ENCODE measurements at places on chromosomes 13 and 19.

DNA sequence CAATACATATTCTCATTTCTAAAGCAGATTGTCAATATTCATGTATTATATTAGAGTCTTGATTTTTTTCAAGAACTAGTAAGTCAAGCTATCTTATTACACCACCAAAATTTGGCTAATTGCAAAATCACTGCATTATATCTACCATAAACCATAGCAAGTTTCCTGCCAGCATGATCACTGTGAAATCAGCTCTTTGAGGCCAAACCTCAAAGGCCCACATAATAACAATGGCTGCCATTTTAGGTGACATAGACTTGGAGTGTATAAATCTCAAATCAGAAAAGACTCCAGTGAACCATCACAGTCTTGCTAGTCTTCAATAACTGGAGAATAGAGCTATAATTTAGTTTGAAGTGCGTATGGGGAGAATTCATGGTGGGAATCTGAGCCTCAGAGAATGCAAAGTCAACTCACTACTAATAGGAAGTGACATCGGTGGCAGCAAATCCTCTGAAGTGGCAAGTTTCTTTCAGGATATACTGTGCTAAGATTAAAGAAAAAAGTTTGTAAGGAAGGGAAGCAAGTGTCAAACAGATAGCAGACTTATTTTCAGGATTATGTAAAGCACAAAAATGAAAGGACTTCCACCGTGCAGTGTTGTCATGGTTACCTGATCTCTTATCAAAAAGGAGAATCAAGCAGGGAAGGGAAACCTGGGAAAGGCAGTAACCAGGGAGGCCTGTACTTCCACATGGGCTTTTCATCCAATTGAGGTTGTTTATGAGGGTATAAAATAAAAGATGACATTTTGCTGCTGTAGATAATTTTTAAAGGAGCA is 117.4 kb upstream of the FNDC3A start:
- DNase-seq = no peak

GRCh38 chr19:13068085-13068846 is 34.4 kb downstream of the LYL1 start:
- DNase-seq = no peak

DNA sequence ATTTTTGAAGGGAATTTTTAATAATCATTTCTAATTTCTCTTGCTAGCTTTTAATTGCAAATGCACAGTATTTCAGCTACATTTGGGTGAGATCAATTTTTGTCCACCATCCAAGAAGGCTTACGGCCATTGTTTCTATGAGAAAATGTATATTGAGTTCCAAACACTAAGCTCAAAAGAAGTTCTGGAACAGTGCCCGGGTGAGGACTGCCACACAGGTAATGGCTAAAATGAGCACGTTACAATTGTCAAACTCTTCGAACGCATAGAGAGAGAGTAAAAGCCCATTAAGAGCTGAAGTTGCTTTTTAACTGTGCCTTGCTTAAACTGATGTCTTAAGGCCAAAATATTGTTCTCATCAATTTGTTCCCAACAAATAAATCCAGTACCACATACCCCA is 755.0 kb downstream of the DIAPH3 start:
- no peak for DNase-seq

GRCh38 chr13:29681864-29682263 is 86.4 kb upstream of the SLC7A1 start:
- DNase-seq = no peak

GRCh38 chr19:43586346-43586745 is 9.6 kb downstream of the IRGQ start:
- DNase-seq = no peak

DNA sequence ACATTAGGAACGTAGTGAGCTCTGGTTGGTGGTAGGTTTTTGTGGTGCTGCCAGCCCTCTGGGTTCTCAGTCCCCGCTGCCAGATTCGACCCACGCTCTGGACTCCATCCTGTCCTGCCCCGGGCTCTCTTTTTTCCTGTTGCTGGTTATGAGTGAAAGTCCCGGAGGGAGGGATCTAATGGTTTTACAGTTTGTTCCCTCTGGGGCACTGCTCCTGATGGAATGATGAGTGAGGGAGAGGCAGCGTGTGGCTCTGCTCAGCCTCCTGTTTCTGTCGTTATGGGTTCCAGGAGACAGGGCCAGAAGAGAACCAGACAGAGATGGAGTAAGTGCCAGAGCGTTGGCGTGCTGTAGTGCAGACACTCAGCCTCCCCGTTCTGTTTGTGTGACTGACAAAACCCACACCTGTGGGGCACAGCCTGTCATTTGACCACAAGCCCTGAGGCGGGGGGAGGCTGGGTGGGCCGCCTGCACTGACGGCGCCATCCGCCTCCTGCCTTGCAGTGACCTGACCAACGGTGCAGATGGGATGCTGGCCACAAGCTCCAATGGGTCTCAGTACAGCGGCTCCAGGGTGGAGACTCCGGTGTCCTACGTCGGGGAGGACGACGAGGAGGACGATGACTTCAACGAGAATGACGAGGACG is 18.3 kb downstream of the ATP4B start:
- no peak for DNase-seq

DNA sequence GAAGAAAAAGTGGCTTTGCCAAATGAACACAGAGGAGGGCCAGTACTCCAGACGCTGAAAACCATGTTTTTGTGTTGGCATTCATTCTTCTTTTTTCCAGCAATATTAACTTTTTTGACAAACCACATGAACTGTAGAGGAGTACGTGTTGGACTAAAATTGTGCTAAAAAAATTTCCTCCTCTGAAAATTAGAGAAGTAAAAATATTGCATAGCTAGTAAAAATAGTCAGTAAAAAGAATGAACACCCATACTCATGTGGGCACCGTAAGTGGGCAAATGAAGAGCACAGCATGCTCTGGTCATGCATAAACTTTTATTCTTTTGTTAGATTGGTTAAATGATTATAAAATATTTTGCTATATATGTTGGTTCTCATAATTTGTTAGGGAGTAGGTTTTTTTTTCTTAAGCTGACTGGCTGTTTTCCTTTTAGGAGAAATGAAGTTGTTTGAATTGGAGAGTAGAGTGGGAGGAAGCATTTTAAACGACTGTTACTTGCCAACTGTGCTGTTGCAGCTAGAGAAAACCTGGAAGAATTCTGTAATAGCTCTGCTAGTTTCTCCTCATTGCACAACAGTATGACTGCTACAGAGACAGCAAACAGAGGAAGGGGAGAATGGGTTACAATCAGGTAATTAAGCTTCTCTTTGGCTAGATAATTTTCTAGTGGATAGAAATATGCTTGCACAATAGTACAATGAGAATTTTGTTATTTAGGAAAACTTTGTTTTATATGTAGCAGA is 222.4 kb downstream of the KCTD12 start:
- DNase-seq = no peak

DNA sequence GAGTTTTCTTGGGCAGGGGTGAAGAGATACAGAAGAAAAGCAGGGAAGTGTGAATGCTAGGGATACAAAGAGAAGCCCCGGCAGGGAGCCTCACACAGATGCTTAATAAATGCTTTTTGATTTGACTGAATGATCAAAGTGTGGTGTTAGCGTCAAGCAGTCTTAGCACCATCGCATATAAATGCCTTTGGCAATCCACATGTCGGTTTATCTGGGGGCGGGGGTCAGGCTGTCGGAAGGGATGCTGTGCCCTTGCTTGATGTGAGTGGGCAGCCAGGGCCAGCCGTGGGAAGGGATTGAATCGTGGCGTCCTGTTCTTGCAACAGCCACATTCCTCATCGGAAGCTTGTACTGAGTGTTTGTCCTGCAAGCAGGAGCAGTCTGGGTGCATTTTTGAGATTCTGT is 173.1 kb downstream of the LACC1 start:
- DNase-seq = no peak

DNA sequence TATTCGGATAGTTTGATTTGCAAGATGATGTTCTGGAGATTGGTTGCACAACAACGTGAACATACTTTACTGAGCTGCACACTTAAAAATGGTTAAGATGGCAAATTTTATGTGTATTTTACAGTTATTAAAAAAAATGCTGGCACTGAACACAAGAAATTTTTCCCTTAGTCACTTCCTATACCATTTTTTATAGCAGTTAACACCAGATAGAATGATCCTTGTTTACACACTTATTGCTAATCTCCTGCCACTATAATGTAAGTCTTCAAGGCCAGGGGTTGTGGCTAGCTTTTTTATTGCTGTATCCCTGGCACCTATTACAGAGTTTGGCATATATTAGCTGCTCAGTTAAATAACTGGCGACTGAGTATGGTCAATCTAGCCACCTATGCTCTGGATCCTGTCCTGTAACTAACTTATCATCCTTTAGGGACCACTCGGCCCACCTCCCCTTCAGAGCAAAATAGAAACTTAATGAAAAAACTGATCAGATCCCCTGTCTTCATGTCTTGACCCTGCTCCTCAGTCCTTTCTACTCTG is 2.0 kb upstream of the EBPL start:
- no peak for DNase-seq

- peak; percentile 76 for DNase-seq
Measured at GRCh38 chr19:3346677-3347353, 19.6 kb upstream of the NFIC start.

DNA sequence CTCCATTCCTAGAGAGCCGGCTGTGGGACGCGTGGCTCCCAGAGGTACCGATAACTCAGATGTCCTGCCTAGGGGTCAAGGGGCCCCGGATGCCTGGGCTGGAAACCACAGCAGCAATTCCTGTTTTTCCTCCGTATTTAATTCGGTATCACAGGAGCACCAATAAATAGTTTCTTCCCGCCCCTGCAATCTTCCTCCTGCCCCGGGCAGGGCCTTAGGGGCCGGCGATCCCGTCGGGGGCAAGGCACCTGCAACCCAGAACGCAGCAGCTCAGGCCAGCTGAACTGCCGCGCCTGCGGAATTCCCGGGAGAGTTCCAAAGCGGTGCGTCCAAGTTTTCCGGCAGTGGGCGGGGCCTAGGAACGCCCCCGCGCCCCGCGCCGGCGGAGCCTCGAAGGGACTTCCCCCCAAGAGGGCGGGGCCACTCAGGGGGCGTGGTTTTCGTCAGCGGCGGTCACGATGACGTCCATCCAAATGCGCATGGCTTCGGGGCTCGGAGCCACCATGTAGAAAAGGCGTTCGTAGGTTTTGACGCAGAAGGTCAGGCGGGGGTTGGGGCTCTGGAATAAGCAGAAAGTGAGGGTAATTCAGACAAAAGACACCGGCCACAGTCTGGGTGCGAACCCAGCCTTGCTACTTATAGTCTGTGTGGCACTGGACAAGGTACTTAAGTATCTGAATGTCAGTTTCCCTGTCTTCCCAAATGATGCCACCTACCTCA is 9.7 kb upstream of the LYPD3 start:
- DNase-seq = peak; percentile 80

DNA sequence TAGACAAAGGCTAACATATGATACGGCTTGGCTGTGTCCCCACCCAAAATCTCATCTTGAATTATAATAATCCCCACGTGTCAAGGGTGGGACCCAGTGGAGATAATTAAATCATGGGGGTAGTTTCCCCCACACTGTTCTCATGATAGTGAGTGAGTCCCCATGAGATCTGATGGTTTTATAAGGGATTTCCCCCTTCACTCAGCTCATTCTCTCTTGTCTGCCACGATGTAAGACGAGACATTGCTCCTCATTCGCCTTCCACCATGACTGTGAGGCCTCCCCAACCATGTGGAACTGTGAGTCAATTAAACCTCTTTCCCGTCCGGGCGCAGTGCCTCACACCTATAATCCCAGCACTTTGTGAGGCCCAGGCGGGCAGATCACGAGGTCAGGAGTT is 143.5 kb downstream of the RXFP2 start:
- DNase-seq = no peak

DNA sequence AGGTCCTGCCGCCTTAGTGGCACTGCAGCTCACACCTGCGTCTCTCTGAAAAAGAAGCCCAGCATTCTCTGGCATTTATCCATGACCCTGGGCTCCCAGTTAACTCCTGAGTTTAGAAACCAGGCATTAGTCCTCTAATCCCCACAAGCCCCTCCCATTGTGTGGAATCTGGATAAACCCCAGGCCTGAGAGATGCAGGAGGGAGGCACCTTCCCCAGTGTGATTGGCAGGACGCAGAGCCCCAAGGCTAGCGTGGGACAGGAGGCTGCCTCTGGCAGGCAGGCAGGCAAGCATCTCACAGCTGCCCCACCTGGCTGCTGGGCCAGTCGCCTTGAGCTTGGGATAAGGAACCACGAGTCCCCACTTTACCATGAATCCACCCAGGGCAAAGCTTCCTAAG is 11.0 kb upstream of the SERPINE3 start:
- no peak for DNase-seq

DNA sequence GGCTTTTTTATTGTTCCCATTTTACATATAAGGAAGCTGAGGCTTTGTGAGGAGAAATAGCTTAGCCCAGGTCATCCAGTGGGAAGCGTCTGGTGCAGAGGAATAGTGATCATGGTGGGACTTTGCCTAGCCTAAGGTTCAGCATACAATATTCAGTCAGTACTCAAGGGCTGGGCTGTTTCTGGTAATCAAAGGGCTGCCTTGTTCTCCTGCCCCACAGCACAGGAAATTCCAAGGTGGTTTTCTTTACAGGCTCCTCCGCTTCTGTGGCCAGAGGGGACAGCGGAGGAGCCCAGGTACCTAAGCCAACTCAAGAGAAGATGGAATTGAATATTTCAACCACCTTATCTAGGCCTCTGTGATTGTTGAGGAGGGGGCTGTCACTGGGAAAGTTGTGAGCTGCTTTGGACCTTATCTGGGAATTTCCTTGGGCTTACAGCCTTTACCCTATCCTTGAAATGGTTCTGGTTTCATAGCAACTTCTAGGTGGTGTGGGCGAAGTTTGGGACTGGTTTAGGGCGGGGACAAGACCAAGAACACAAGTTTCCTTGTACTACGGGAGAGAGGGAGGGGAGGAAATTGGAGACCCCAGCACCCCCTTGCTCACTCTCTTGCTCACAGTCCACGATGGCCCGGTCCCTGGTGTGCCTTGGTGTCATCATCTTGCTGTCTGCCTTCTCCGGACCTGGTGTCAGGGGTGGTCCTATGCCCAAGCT is at the start of gene MIA:
TSS of gene MIA (plus strand) at position 606 of the 716 bp plus-strand sequence. CDS start at position 628, 22 bp downstream.
- no peak for DNase-seq

- DNase-seq = no peak
Measured at GRCh38 chr13:42497798-42498197, 76.2 kb upstream of the TNFSF11 start.

DNA sequence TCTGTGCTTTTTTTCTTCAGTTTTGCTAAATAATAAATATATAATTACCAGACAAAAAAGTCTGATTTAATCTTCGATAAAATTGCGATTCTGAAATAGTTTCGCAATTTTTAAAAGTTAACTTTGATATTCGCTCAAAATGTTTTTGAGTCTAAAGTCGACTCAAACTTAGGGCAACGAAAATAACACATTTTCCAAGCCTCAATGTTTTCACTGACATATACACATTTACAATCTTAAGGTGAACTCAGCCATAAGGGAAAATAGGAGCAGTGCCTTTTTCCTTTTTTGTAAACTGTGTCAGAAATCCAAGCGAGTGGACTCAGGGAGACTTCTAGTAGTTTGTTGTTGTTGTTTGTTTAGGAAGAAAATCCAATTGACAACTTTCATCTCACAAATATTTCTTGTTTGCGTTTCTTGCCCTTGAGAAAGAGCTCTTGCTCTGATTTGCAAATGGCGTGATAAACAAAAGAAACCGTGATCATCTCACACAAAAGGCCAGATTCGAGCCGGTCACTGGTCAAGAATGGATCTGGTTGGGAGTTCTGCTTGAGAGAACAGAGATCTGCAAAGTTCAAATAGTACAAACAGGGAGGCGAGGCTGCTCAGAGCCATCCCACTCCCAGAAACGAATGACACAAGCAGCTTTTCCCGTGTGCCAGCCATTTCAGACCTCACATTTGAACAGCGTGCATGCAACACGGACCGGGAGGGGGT is 2.1 kb downstream of the SOX21 start:
- DNase-seq = no peak

GRCh38 chr13:22175815-22176214 is 504.9 kb downstream of the FGF9 start:
- no peak for DNase-seq
